ENCODE measurements at places on chromosomes 2 and 18.

DNA sequence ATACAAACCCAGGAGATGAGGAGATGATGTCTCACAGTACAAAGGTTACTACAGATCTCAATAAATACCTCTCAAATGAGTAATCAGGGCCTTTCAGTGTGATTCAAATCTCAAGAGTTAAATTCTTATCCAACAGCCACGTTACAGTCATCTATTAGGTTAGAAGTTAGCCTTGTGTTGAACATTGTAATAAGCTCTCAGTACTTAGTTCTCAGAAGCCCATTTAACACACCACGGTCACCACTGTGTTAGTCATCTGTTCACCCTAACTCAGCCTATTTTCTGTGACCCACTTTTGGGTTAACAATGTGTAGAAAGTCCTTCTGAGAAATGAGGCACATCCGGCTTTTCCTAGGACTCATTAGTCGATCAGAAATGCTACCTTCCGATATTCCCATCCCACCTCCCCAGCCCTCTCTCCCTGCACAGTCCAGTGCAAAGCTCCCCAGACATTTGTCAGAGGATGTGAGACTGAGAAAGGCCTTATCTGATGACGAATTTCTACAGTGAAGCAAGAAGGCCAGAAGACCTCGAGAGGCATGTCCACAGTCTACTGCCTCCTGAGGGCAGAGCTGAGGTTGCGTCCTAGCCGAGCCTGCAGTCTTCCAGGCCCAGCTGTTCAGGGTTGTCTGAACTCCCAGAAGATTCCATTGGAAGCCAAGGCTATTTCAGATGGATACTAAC is 92.6 kb downstream of the ACTR2 start:
- DNase-seq, result no peak

DNA sequence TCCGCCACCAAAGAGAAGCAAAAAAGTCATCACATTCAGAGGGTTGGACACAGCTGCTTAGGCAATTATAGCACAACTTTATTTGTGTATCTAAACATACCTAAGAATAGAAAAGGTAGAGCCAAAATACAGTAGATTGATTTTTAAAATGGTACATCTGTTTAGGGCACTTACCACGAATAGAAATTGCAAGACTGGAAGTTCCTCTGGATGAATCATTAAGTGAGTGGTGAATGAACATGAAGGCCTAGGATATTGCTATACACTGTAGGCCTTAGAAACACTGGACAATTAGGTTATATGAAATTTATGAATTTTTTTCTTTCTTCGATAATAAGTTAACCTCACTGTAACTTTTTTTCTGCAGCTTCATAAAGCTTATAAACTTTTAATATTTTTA is 687.0 kb downstream of the BCL11A start:
- DNase-seq, result no peak

GRCh38 chr2:30354621-30355020 is 92.4 kb upstream of the LCLAT1 start:
- DNase-seq, result no peak

- peak; percentile 97 for DNase-seq
Measured at GRCh38 chr2:234463626-234464290, 33.1 kb downstream of the ARL4C start.

- DNase-seq, result no peak
Measured at GRCh38 chr2:26281226-26281625, 36.5 kb downstream of the HADHB start.

GRCh38 chr2:188607501-188607900 is 315.8 kb downstream of the GULP1 start:
- no peak for DNase-seq

DNA sequence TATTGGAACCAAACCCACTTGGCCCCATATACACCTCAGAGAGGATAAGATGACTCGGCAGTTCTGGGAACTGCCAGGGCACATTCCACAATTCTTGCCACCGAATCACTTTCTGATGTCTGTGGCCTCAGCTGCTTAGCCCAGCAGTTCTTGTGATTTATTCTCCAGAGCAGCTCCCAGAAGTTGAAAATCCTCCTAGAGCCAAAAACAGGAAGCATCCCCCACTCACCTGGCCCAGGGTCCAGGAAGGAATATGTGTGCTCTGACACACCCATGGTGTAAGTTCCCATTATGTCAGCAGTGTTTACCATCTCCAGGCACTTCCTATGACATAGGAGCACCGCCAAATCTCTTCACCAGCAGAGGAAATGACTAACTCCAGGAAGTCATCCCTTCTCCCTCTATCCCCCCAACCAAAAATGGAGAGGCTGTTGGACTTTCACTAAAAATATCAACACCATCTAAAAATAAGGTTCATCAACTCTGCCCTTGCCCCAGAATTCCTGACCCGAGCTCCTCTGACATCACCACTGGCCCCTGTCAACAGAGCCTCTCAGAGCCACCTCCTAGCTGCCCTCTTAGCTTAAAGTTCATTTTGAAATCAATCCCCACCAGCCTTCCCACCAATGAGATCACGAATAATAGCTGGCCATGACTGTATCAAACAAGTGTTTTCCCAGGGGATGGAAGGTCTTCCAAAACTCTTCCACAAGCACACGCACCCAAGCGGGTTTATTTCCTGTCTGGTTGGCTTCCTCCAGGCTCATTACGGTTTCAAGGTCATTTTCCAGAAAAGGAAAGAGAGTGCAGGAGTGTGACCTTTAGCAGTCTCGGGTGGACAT is 223.1 kb upstream of the PARD3B start:
- DNase-seq, result no peak

DNA sequence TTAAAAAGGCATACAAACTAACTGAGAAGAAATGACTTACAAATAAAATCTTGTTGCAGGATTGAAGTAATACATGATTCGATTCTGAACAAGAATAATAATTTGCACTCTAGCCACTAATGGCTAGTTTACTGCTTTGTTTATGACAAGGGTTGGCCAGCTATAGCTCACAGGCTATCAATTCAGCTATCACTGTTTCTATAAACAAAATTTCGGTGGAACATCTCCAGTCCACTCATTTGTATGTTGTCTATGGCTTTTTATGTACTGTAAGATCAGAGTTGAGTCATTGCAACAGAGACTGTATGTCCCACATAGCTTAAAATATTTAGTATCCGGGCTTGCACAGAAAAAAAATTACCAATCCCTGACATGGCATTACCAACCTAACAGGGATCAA is 543.7 kb upstream of the CNTNAP5 start:
- no peak for DNase-seq

DNA sequence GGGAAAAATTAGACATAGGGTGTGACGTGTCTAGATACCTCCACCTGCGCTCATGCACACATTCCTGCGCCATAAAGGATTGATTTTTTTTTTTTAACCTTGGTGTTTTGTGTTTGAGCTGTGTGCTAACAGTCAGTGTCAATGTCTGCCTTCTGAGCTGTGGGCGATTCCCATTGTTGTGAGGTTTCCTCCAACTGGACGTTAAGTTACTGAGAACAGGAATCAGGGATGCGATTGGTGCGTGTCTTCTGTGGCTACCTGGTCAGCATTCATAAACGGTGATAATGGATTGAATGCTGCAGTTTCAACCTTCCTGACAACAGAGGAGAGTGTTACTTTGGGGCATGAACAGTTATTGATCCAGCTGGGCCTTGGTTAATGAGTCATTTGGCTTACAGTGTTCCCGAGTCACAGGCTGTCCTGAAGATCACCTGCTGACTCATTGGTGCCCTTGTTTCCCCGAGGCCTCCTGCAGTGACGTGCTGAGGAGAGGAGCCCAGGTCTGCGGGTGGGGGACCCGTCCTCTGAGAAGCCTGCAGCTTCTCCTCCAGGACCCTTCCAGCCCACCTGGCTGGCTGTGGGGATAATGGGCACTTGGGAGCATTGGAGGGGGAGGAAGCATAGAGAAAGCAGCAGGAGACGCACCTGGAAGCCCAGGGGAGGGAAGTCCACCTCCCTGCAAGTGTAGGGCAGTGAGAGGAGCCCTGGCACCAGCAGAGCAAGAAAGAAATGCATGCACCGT is 25.8 kb upstream of the CABYR start:
- DNase-seq, result peak; percentile 80

GRCh38 chr2:13102397-13103063 is 385.8 kb downstream of the TRIB2 start:
- DNase-seq, result no peak

- no peak for DNase-seq
Measured at GRCh38 chr18:70332694-70333093, 43.8 kb downstream of the SOCS6 start.

DNA sequence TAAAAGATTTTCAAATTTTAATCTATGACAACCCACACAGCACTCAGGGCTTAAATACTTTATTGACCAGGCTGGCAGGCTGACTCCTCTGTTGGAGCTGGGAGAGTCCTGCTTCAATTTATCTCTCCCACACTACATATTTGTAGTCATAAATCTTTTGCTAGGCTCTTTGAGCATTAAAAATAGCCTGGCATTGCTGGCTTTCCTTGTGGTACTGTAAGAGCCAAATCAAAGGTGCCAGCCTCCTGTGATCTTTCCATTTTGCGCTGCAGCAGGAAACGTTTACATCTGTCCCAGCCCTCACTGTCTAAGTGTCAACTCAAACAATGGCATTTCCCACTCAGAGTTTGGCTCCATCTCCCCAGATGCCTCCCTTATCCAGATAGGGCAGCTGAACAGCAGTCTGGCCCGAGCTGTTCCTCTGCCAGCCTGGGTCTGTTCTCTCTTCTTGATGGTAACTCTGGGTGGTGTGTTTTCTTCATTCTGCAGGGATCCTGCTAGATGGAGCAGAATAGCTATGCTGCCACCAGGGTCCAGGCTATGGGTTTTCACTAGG is 62.1 kb downstream of the LRRTM1 start:
- peak; percentile 16 for DNase-seq

- DNase-seq, result peak; percentile 64
Measured at GRCh38 chr18:74682141-74682990, 84.7 kb downstream of the ZNF407 start.

DNA sequence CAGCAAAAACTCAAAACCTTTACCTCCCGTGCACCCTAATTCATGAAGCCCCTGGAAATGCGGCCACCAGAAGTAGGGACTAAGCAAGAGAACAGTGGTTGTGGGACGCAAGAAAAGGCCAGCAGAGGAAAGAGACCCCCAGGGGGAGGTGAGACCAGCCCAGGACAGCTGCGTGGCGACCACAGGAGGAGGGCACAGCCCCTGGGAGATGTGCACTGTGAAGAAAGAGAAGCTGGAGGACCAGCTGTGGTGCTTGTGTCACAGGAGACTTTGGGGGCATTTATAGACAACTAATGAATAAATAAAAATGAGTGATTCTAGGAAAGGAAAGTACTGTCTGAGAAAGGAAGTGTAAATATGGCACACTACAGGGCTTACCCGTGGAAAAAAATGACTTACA is 263.8 kb downstream of the EIPR1 start:
- no peak for DNase-seq

GRCh38 chr18:24397694-24398368 is at the start of gene OSBPL1A:
Gene OSBPL1A (minus strand): TSS chr18:24397824. CDS start chr18:24377533, 20,291 bp downstream.
- DNase-seq, result peak; percentile 95

DNA sequence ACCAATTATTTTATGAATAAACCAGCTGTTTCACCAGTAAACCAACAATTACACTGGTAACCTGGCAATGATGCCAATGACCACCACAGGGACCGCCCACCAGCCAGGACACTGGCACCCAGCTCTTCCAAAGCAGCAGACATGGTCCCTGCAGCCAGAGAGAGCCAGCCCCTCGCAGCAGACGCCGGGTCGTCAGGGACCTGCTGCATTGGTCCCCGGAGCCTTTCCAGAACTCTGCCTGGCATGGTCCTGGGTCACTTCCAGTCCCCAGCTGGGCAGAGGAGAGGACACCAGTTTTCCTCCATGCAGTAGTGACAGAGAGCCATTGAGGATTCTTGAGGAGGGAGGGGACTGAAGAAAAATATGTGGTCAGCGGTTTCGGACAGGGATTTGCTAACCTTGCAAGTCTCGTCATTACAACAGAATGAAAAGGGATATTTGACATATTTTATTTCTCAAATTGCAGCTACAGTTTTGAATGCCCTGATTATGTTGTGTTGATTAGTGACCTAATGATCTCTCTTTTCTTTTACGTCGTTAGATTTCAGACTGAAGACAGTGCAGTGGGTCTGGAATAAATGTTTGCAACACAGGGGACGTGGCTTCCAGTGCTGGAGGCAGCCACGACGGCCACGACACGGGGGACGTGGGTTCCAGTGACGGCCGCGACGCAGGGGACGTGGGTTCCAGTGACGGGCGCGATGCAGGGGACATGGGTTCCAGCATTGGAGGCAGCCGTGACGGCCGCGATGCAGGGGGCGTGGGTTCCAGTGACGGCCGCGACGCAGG is 154.5 kb downstream of the TPO start:
- DNase-seq, result no peak

DNA sequence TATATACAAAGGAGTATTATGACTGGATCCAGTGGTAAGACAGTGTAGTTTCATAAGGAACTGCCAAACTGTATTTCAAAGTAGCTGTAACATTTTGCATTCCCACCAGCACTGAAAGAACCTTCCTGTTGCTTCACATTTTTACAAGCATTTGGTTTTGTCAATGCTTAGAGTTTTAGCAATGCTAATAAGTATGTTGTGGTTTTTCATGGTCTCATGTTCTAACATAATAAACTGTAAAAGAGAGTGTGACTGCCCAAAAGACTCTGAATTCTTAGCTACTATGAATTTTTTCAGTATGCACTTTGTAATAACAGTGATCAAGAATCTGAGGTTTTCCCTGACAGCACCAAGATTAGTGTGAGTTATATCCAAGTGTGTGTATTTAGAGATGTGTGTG is 604.2 kb downstream of the XIRP2 start:
- no peak for DNase-seq

DNA sequence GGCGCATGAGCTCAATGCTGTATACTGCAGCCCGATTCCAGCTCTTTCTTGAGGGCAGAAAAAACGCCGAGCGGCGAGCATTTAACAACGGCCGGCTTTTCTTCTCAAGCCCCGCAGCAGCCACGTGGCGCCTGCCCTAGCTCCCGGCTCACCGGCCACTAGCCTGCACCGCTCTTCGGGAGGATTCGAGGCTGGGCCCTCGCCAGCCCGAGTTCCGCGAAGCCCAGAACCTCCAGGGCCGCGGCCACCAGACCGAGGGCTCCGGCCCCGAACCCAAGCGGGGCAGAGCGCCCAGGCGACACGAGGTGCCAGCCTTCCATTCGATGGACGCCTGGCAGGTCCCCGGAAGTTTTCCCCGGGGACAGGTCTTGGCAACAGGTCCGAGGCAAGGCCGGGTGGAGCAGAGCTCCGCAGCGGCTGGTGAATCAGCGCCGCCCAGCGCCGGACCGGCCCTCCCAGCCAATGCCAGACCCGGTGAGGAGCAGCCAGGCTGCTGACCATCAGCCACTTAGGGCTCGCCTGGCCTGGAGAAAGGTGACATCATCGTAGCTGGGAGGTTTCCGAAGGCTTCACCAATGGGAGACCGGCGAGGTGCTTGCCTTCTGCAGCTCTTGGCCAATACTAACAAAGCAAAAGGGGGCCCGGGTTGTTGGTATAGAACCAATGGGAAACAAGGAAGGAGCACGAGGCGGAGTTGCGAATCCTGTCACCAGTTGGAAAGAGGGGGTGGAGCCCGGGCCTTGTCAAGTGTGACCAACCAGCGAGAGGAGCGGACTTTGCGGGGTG is 552 bp upstream of the MXD1 start:
- DNase-seq, result peak; percentile 100

DNA sequence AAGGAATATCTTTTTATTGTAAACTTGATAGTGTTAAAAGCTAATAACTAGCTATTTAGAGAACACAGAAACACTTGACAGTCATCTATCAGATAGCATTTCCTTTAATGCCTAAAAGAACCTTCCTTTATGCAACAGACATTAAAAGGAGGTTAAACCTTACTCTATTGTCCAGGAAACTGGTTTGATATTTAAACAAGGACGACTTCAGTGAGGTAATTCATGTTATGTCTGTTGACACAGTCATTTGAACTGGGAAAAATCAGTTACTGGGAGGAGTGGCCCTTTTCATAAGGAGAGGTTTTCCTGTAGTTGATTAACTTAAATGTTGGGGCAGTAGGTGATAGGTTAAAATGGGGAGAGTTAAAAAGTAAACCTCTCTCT is 6.7 kb downstream of the TGIF1 start:
- peak; percentile 75 for DNase-seq

All from NCI-H1417 (cell line).